Activated naive CD4-positive, alpha-beta T cell treated with Interleukin-2 at 50 U/mL for 16 hours (primary cell): ENCODE measurements at places on chromosomes 3 and 15.

DNA sequence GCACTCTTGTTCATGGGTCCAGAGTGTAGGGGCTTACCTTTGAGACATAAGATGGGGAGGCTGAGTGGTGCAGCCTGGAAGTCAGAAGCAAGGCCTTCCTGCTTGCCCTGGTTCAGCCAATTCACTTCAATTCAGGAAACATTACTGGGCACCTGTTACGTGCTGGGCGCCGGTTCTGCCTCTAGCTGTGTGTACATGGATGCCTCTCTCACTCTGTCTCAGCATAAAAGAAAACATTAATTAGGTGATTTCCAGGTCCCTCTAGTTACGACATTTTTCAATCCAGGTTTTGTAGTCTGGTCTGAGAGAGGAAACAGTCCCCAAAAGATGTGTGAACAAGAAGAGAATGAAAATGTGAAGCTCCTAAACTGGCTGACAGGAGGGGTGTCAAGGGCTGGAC lies 1.2 kb downstream of the RTP1 start:
- DNase-seq: no peak

DNA sequence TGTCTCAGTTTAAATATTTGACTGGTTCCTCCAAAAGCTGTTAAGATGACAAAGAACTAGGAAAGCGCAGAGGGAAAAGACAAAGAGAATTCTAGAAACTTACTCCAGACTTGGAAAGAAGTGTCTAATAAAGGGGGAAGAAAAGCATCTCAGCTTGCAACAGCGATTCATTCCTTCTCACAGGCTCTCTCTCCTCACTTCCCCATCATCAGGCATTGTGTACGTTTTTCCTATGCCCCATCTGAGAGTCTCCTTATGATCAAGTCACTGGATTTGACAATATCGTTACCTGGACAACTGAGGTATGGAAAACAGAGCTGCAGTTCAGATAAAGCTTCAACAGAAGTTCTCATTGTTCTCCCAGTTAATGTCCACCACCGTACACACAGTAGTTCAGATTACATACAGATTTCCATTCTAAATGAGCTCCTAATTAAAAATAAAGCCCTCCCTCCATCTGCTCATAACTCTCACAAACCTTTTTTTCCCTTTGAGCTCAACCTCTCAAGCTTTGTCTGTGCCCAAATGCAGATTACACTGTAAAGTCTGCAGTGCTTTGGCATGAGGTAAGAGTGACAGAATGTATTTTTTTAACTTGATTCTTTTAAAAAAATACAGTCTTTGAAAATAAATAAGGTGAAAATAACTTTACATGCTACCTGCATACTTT lies 254.4 kb upstream of the THBS1 start:
- no peak for DNase-seq

DNA sequence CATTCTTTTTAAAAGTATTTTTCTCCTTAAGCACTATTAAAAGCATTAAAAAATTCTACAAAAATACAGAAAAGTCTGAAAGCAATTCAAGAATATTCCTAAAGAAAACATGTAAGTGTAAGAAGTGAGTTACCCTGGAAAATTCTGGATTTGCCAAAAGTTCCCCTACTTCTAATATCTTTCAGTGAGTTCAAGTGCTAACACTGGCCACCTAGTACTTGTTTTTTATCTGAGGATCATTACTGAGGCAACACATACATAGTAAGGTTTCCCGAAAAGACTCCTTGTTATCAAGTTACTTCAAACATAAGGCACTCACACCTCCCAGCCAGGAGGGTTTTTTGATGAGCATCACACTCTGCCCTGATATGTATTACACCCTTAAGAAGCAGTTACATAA lies 158.4 kb downstream of the TIGIT start:
- DNase-seq: no peak

- no peak for DNase-seq
Observed at GRCh38 chr3:100261485-100261903, 702 bp downstream of the TBC1D23 start.

- DNase-seq: peak; percentile 78
Observed at GRCh38 chr15:72237029-72237852, 6.3 kb upstream of the PKM start.

DNA sequence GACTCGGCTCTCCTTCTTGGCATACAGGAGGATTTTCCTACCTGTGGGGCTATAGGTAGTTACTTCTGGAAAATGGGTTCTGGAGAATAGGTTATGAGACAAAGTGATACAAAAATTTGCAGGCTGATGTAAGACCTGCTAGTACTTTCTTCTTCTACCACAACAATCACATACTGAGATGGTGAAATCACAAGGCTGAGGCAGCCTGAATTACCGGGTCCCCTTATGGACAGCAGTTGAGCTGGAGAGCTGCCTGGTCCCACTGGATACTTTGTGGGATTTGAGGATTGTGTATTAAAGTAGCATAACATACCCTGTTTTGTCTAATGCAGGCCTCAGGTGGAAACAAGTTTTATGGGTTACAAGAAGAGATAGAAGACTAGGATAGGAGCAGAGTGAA lies 86.5 kb upstream of the FAM98B start:
- no peak for DNase-seq

DNA sequence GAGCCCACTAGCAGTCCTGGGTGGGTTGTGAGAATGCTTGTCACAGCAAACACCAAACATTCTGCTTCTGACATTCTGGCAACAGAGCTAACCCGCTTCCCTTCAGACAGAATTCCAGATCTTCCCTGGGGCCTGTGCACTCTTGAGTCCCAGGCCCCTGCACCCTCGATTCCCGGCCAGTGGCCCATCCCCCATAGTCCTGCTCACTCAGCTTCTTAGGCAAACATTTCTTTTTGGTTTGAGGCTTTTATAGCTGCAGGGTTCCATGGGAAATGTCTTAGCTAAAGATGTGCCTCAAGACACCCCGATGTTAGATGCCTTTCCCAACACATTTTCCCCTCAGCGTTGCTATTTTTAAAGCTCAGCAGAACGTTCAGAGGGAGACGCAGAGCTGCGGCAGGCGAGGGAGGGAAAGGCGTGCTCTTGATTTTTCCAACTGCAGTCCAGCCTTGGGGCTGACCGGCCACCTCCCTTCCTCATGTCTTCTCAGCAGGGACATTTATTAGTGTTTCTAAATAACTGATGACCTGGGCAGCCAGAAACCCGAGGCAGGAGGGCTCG lies 35.2 kb downstream of the ABTB1 start:
- DNase-seq: no peak

DNA sequence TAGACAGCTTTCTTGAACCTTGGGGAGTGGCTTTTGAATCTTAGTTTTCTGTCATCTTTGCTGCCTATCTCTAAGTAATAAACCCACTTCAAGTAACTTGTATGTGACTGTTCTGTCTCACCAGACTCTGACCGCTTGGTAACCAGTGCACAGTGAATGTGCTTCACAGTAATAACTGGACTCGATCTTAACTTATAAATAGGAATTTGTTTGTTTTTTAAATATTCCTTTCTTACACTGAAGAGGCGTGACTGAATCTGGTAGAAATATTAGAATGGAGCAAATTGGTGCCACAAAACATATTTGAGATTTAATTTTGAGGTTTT lies 318.0 kb downstream of the GBE1 start:
- no peak for DNase-seq

GRCh38 chr3:72299321-72299802 lies 514.4 kb upstream of the PROK2 start:
- DNase-seq: no peak

DNA sequence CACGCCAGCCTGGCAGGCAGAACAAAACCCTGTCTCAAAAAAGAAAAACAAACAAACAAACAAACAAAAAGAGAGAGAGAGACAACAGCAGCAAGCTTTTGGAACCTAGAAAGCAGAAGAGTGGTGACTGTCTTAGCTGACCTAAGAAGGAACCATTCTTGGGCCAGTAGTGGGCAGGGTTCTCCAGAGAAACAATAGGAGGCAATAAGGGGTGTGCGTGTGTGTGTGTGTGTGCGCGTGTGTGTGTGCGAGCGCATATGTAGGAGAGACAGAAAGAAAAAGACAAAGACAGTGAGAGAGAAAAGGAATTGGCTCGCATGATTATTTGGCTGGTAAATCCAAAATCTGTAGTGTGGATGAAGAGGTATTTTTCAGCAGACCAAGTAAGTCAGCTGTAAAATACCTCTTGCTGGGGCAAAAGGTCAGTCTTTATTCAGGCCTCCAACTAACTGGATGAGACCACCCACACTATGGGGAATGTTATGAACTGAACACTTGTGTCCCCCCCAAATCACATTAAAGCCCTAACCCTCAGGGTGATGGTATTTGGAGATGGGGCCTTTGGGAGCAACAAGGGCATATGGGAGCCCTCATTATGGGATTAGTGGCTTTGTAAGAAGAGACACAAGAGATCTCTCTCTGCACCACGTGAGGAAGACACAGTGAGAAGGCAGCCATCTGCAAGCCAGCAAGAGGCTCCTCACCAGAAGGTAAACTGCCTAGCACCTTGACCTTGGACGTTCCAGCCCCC lies 15.1 kb upstream of the BLM start:
- DNase-seq: no peak

GRCh38 chr15:59960318-59960717 lies 43.8 kb upstream of the FOXB1 start:
- DNase-seq: no peak

GRCh38 chr15:52546031-52546751 lies 17.5 kb upstream of the MYO5A start:
- no peak for DNase-seq

- no peak for DNase-seq
Observed at GRCh38 chr3:127788451-127788909, 33.8 kb downstream of the MGLL start.

GRCh38 chr3:114595522-114596028 lies 301.7 kb downstream of the TIGIT start:
- no peak for DNase-seq

DNA sequence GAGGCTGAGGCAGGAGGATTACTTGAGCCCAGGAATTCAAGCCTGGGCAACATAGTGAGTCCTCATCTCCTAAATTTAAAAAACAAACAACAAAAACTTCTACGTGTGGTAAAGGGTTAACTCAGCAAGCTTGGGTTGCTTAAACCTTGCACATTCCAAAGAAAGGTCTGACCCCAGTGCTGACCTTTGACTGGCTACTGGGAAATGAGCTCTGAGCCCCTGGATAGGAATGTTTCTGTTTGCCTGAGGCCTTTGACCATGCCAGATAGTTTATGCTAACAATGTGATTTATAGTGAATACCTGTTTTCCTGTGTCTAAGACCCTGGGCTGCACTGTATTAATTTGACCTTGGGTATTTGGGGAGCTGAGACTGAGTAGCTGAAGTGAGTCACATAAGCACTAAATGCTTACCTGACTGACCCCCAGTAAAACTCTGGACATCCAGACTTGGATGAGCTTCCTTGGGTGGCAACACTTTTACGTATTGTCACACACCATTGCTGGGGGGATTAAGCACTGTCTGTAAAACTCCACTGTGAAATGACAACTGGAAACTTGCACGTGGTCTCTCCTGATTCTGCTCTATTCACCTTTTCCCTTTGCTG lies 20.7 kb downstream of the TCAIM start:
- no peak for DNase-seq

- no peak for DNase-seq
Observed at GRCh38 chr3:115494826-115495225, 128.5 kb upstream of the GAP43 start.

GRCh38 chr15:77504306-77504705 lies 83.6 kb downstream of the HMG20A start:
- no peak for DNase-seq

- DNase-seq: no peak
Observed at GRCh38 chr15:25900901-25901300, 37.8 kb upstream of the ATP10A start.
